T-helper 2 cell (primary cell): ENCODE measurements at places on chromosomes 11 and 22.

DNA sequence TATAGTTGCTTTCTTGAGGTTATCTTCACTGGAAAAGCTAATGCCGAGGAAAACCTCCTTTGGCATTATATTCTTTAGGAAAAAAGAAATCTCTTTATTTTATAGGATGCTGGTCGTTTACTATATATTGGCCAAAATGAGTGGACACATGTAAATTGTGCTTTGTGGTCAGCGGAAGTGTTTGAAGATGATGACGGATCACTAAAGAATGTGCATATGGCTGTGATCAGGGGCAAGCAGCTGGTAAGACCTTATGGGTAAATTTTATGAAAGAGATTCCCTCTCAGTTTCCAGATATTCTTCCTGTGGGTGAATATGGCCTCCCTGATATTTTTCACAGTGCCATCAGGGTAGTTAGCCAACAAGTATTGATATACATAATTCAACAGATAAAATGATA is 29.4 kb upstream of the TTC36 start:
- DNase-seq, result no peak

- no peak for DNase-seq
These were observed 6.9 kb upstream of the CYP2R1 start for GRCh38 chr11:14898906-14899305.

GRCh38 chr11:1514336-1515061 is 27.9 kb upstream of the MOB2 start:
- no peak for DNase-seq

- no peak for DNase-seq
These were observed 418.5 kb upstream of the SYN3 start for GRCh38 chr22:33476716-33477115.

DNA sequence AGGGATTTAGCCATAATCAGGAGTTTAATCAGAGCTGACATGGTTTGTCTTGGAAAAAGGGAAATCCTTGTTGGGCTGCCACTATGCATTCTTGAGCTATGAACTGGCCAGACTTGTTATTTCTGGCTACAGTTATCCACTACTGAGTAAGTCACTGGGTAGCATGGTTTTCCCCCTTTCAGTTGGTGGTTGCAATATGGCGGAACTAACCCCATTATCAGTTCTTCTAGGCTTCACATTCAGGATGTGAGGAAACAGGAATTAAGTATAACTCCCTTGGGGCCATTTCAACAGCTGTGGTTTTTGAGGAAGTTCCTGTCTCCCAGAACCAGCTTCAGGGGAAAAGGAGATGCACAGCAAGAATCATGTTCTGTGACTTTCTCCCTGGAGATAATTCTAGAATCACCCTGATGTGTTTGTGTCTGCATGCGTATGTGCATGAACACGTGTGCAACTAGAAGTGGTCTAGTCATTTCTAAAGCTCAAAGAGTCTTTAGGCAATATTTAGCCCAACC is 103.0 kb upstream of the CD44 start:
- DNase-seq, result no peak

DNA sequence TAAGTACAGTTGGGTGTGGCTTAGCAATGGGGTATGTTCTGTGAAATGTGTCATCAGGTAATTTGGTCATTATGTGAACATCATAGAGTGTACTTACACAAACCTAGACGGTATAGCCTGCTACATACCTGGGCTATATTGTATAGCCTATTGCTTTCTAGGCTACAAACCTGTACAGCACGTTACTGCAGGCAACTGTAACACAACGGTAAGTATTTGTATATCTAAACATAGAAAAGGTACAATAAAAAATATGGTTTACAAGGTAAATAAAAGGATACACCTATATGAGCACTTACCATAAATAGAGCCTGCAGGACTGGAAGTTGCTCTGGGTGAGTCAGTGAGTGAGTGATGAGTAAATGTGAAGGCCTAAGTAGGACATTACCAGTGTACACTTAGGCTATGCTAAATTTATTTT is 73.1 kb upstream of the GDPD4 start:
- no peak for DNase-seq

- no peak for DNase-seq
These were observed 3.1 kb upstream of the TMEM218 start for GRCh38 chr11:125114518-125114917.
